ENCODE measurements at places on chromosomes 1 and 21.

- no peak for DNase-seq
Measured at GRCh38 chr1:23567996-23568607, 8.8 kb upstream of the ID3 start.

DNA sequence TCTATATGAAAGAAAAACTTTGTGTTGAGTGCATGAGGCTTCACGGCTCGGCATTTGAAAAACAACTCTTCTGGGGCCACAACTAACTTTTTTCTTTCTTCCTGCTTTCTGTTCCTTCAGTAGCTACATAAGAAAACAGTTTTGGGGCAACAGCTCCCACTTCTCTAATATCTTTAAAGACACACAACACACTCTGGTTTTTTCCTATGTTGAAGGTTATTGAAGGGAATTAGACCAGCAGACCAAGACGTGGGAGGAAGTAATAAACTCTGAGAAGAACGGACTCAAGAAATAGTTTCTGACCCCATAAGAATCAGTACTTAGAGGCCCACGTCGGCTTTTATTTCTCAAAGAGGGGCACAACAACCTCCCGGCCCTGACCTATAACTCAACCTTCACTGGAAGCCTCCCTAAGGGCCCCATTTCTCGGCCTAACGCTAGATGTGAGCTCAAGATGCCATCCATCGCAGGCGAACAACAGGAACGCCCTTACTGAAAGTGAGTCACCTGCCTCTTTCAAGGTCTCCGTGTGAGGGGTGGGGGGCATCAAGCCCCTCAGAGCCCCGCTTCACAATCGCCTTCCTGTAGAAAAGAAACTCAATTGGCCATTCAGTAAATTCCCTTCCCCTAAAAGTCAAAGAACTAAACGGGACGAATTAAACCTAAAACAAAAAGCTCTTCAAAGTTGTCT is 844 bp downstream of the ZMYM6 start:
- no peak for DNase-seq

DNA sequence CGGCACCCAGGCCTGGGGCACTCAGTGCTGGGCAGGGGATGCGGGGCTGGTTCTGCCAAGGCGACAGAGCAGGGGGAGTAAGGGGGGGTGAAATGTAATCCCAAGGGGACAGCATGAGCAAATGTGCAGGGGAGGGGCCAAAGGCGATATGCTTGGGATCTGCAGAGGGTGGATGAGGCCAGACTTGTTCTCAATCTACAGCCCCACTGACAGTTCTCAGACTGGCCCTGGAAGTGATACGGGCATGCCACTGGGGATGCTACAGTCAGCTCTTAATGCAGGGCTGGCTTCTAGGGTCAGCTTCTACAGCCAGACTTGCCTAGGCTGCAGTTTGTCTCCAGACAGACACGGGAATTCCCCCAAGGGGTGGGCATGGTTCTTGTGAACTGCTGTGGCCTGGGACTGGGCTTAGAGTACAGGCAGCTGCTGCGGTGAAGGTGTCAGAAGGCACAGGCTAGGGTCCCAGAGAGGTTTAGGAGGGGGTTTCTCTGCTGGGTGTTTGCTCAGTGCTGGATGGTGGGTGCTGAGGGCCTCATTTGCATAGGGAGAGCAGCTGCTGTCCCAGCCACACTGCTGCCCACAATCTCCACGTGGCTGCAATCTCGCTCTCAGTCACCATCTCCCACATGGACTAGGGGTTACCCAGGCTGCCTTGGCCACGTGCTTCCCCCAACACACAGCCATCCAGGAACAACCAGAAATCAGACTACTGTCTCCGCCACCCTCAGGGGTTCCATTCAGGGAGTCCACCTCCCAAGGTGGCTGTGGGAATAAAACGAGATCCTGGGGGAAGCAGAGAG is 190.1 kb downstream of the HIVEP3 start:
- DNase-seq = no peak

DNA sequence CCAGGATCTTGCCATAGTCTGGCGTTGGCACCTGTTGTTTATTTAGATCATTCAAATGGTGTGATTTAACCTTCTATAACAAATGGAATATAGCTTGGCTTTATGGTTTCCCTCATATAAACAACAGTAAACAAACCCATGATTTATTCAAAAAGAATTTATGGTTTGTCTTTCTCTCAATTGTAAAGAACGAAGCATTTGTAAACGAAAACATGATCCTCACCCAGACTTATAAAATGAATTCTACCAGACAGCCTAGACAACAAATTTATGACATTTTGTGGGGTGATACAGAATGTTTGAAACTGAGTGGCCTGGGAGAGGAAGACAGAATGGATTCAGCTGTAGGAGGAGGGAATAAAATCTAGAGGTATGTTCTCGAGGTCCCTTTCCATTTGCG is 66.1 kb upstream of the PTGFR start:
- no peak for DNase-seq

DNA sequence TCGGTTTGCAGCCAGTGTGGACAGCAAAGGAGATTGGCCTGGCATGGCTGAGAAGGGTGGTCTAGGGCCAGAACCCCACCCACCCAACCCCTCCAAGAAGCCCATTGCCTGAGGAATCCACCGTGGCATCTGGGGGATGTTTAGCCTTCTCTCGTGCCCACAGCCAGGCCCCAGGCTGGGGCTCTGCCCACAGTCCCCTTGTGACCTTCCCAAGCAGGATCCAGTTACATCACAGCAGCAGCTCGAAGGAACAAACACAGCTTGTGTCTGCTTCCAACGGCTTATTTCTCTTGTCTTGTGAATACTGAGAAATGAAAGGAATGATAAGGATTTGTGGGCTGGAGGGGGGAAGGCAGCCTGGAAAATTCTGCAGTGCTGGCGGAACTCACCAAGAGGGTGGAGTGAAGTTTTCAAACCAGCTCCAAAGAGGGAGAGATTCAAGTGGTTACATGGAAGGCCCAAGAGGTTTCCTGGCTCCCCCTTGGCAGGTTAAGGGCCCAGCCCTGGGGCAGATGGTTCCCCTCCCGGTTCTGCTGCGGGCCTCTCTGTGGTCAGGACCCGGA is 61.6 kb downstream of the DHRS3 start:
- peak; percentile 44 for DNase-seq

GRCh38 chr1:101150670-101151069 is 86.1 kb upstream of the S1PR1 start:
- no peak for DNase-seq
